ENCODE measurements at places on chromosomes 6 and 20.

- DNase-seq, result no peak
Observed at GRCh38 chr6:168866534-168866933, 387.1 kb downstream of the THBS2 start.

- no peak for DNase-seq
Observed at GRCh38 chr6:123329337-123329736, 307.4 kb downstream of the TRDN start.

DNA sequence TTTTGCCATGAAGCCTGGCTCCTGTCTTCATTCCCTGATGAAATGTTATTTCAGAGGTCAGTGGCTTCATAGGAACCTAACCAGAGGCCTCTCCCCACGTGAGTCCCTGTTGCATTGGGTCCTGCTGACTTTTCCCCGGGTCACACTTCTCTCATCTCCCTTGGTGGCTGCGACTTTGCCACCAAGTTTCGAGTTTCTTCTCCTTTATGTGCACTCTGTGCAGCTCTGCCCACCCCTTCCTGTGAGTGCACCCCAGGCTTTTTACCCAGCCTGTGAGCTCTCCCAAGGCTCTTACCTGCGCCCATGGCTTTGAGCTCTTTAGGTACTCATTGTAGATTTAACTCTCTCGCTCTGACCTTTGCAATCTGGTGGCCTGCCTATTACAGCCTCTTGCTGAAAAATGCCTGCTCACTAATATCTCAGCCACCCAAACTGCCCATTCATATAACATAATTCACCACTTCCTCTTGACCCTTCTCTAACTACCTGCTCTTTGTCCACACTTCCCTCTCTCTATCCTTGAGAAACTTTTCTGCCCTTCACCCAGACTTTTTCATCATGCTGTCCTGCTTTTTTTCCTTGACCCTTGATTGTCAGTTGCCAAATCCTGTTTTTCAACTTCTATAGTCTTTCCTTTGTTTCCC, 105.9 kb downstream of the SASH1 start:
- no peak for DNase-seq

DNA sequence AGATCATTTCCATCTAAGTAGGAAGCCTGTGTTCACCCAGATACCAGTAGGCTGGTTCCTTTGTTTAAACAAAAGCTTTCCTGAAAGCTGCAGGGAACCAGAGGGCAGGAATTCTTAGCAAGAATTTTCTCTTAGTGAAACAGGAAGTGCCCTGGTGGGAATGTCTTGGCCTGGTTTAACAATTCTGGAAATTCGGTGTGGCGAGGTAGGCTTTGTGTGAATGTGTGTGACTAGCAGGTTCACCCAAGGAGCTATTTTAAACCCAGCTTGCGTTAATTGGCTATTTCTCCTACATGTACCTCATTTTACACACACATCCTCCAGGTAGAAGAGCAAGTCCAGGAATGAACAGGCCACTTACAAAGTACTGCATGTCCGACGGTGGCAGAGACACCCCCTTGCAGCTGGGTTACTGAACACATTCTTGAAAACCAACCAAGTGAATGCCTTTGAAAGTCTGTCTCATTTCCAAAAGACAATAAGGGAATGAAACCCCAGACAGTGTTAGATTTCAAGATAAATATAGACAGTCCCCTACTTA, 64.6 kb downstream of the GFOD1 start:
- DNase-seq, result no peak

GRCh38 chr6:40328986-40329545, 258.1 kb downstream of the LRFN2 start:
- DNase-seq, result no peak

DNA sequence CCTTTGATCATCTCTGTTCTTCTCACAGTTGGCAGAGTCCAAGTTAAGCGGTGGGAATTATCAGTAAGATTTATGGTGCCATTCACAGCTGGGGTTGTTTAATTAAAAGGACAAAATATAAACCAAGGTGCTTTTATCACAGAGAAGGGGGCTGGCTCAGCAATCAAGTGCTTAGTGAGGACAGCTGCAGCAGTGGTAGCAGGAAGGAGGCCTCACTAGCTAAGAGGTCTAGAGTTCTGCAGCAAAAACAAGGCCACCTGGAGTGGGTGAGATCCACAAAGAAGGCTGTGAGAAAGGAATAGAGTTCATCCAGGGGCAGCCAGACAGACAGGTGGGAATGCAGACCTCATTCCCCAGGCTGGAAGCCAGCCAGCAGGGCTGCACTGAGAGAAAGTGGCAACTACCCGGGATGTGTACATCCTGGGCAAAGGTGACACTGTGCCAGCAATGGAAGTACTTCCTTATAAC, 37.1 kb downstream of the PIGU start:
- DNase-seq, result no peak

GRCh38 chr6:52152070-52152423, 34.1 kb upstream of the IL17A start:
- no peak for DNase-seq

DNA sequence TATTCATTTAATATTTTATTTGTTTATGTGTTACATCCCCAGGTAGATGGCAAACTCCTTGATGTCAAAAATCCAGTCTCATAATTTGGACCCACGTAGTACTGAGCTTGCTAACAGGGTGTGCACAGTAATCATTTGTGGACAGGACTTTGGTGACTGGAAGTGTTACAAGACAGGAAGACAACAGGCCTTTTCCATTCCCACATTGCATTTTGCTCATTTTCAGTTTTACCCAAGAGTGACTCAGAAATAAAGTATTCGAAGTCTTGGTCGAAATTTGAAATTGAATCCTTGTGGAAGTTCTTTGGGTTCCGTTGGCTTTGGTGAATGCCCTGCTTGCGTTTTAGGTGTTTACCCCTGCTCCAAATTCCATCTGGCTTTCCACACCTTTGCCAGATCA, 63.0 kb upstream of the THBS2 start:
- DNase-seq, result no peak

GRCh38 chr6:14676064-14676463, 558.5 kb downstream of the CD83 start:
- no peak for DNase-seq

DNA sequence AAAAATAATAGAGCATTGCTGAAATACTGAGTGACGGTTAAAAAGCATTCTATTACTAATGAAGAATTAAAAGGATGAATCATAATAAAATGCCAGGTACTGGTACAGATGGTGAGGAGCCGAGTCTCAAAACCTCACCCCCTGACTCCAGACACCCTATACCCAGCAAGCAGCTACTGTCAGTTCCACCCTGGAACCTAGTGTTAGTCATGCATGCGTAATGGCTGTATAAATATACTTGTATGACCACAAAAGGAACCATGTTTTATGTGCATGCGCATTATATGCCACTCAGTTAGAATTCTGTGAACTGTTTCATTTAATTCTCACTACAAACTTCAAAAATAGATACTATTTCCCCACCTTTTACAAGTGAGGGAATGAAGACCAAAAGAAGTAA, 568.7 kb upstream of the RNF217 start:
- no peak for DNase-seq

DNA sequence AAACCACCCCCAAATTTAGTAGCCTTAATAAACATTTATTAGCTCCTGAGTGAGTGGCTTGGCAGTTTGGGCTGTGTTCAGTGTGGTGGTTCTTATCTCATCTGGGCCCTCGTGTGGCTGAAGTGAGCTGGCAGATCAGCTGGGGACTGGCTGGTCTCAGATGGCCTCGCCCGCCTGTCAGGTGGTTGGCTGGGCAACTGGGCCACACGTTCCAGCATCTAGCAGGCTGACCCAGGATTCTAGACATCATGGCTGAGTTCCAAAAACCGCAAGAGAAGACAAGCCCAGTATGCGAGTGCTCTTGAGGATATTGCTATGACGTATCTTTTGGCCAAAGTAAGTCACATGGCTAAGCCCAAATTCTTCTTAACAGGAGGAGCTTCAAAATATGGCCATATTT, 28.9 kb downstream of the EIF2S2 start:
- no peak for DNase-seq

GRCh38 chr6:15960740-15961634, 167.9 kb upstream of the MYLIP start:
- DNase-seq, result no peak

DNA sequence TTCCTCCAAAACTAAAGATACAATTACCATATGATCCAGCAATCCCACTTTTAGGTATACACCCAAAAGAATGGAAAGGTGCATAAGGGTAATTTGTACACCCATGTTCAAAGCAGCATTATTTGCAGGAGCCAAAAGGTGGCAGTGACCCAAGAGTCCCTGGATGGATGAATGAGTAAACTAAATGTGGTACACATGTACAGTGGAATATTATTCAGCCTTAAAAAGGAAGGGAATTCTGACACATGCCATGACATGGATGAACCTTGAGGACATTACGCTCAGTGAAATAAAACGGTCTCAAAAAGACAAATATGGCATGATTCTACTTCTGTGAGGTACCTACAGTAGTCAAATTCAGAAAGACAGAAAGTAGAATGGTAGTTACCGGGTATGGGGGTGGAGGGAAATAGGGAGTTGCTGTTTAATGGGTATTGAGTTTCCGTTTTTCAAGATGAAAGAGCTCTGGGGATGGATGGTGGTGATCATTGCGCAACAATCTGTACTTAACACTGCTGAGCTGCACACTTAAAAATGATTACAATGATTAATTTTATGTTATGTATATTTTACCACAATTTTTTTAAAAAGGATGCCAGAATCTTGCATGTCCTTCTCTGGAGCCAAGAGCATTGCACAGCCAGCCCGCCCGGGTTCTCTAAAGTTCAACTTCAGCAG, 518.9 kb upstream of the JARID2 start:
- DNase-seq, result no peak

DNA sequence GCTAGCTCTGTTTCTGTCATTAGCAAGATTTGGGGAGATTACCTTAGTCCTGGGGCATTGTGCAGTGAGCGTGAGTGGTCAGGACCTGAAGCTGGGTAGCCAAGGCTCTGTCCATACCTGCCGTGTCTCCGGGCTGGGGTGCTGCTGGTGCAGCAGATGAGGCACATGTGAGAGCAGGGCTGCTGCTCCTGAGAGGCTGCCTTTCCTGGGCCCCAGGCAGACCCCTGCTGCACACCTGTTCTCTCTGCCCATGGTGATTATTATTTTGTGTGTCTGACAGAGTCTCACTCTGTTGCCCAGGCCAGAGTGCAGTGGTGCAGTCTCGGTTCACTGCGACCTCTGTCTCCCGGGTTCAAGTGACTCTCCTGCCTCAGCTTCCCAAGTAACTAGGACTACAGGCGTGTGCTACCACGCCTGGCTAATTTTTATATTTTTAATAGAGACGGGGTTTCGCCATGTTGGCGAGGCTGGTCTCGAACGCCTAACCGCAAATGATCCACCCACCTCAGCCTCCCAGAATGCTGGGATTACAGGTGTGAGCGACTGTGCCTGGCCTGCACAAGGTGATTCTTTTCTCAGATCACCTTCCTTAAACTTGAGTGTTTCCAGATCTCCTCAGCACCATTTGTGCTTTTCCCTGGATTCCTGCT, 36.8 kb upstream of the IRF4 start:
- no peak for DNase-seq

GRCh38 chr6:151551223-151551857, 57.5 kb downstream of the CCDC170 start:
- no peak for DNase-seq

DNA sequence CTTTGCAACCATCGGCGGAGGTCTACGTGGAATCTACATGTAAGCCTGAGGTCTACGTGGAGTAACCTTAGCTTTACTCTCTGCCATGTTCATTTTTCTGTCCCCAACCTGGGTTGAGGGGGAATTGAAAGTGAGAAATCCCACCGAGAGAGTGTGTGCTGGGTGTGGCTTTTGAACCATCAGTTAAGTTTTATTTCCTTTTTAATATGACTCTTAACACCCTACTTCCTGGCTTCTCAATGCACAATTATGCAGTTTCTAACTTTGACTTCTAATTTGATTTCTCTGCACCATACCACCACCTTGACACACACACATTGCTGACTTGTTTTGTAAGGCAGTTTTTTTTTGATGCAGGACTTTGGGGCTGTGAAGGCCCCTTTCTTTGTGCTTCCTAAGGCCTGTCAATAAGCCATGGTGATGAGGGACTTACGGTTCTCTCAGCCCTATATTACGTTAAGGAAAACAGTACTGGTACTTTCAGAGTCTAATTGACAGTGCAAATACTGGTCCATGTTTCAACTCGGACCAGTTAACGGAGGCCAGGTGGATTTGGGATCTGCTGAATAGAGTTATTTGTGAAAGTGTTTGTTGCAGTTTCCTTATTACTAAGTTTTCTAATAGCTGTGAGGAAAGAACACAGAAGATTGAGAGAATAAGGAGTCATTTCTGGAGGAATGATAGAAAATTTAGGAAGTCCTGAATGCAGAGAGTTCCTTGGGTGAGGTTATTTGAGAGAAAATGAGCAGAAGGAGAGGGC, 206.5 kb downstream of the JARID2 start:
- no peak for DNase-seq

GRCh38 chr20:14801591-14802325, 464.3 kb upstream of the FLRT3 start:
- no peak for DNase-seq

DNA sequence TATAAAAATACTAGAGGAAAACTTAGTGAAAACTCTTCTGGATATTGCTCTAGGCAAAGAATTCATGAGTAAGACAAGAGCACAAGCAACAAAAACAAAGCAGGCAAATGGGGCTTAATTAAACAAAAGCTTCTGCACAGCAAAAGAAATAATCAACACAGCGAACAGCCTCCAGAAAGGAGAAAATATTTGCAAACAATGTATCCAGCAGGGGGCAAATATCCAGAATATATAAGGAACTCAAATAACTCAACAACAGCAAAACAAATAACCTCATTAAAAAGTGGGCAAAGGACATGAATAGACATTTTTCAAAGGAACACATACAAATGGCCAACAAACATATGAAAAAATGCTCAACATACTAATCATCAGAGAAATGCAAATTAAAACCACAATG, 17.1 kb upstream of the HECA start:
- DNase-seq, result no peak

- no peak for DNase-seq
Observed at GRCh38 chr6:30839671-30840070, 44.6 kb upstream of the DDR1 start.

- no peak for DNase-seq
Observed at GRCh38 chr20:47146686-47147085, 209.8 kb downstream of the ZMYND8 start.

DNA sequence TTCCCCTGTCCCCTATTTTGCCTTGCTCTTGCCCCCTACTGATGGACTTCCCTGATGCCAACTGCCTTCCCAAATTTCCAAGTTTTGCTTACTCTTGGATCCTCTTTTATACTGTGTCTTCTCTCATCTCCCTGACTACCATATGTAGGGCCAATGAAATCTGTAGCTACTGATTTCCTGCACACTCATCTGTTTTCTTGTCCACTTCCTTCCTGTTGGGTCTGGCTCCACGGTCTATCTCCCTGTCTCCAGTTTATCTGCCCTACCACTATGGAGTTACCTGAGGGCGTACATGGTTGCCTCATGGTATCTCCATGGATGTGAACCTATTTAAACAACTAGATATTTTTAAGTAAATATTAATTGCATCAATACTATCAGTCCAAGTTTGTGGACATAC, 140.3 kb upstream of the MCHR2 start:
- no peak for DNase-seq

GRCh38 chr20:5586720-5587119, 163.5 kb upstream of the SHLD1 start:
- DNase-seq, result no peak

Measured in T-helper 1 cell (primary cell).